Stimulated activated CD8-positive, alpha-beta memory T cell treated with anti-CD3 and anti-CD28 coated beads, Interleukin-7, amount 100 ng/mL, for 4 hours (primary cell): ENCODE measurements at places on chromosomes 11 and 22.

DNA sequence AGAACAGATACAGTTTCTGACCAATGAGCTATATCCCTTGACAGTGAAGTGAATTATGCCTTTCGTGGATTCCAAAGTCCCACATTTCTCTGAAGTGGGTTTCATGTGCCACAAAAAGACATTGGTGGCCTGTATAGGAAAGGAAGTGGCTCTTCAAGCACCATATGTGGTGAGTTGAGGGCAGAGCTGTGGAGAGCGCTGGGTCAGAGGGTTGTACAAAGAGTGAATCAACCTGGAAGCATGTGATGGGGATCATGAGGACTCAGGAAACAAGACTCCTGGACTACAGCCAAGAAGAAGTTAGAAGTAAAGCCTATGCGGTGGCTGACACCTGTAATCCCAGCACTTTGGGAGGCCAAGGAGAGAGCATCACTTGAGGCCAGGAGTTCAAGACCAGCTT lies 579 bp upstream of the SLC5A4 start:
- DNase-seq = no peak

DNA sequence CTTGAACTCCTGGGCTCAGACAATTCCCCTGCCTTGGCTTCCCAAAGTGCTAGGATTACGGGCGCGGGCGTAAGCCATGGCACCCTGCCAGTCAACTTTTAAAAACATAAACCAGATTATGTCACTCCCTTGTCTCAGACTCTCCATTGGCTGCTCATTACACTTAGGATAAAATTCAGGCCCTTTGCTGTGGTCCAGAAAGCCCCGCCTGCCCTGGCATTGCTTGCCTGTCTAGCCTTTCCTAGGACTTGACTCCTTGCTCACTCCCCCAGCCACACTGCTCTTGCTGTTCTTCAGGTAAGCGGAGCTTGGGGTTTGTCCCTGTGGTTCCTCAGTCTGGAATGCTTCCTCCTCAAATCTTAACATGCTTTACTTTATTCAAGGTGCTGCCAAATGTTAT lies 30.5 kb downstream of the DIXDC1 start:
- DNase-seq = no peak

GRCh38 chr11:12245549-12246016 lies 131.8 kb upstream of the PARVA start:
- no peak for DNase-seq

DNA sequence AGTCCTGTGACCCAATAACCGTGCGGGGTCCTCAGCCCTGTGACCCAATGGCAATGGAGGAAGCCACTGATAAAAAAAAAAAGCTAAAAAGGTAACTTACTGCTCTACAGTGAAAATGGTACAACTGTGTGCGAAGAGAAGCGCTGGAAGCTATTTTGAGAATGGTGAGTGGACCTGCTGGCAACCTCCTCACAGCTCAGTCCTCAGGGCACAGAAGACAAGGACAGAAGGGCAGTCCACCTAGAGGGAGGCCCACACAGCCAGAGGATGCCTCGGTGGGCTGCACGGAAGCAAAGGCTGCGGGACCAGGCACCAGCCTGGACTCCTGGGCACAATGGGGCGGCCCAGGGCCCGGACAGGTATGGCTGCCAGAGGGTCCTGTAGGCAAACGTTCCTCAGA lies 35.6 kb downstream of the BRD1 start:
- no peak for DNase-seq

- no peak for DNase-seq
Observed at GRCh38 chr22:44661070-44661469, 40.9 kb upstream of the PRR5 start.

DNA sequence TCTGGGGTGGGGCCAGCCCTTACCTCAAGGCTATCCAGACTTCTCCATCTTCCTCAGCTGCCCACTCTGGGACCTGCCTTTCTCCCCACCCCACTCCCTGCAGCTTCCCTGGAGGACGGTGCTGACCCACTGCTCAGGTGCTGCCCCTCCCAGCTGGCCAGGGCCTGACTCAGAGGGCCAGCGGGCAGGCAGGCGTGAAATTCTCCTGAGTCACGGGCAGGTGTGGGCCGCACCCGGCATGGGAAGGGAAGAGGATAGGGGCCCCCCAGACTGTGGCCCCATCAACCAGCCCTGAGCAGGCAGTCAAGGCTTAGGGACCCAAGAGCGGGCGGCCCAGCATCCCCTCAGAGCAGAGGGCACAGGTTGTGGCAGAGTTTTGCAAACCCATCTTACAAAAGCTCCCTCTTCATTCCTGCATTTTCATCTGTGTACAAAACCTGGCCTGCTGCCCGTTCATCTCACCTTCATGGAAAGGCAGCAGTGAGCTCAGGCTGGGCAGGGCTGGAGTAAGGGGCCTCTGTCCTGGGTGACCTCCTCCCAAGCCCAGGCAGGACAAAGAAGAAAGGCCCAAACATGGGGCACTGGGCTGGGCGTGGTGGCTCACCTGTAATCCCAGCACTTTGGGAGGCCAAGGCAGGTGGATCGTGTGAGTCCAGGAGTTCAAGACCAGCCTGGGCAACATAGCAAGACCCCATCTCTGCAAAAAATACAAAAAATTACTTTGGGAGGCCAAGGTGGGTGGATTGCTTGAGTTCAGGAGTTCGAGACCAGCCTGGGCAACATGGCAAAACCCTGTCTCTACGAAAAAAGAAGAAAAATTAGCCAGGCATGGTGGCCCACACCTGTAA lies 6.1 kb downstream of the RHOD start:
- no peak for DNase-seq

- DNase-seq = no peak
Observed at GRCh38 chr11:61518032-61518795, 9.7 kb downstream of the LRRC10B start.

DNA sequence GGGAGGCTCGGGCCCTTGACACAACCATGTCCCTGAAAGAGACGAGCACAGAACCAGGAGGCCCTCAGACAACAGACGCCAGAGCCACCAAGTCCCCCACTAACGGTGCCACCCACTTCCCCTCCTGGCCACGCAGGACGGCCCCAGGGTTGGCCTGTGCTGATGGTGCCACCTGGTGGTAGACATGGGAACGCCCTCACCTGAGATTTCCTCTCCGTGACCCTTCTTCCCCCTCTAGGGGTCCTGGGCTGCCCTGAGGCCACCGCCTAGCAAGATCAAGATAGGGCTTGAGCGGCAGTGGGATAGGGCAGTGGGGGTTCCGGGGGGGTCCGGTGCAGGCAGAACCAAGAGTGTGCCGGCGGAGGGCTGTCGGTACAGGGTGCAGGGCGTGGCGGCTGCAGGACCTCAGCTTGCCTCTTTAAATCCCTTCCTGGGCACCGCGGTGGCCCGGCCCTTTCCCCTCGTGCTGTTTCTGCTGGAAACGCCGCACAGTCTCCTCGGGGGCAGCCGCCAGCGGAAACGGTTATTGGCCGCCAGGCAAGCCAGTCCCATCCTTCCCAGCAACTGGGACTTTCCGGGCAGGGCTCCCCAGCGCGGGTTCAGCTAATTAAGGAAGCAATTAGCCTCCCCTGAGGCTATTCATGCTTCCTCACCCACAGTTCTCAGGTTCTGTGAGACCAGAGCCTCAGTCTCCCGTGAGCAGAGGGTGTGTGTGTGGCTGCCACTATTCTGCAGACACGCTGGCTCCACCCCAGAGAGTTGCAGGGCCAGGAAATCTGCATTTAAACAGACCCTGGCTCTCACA lies 5.5 kb upstream of the NFAM1 start:
- peak; percentile 64 for DNase-seq

GRCh38 chr11:113991170-113991569 lies 16.3 kb downstream of the HTR3A start:
- DNase-seq = no peak

- DNase-seq = no peak
Observed at GRCh38 chr22:46064966-46065666, 85.2 kb upstream of the PPARA start.

DNA sequence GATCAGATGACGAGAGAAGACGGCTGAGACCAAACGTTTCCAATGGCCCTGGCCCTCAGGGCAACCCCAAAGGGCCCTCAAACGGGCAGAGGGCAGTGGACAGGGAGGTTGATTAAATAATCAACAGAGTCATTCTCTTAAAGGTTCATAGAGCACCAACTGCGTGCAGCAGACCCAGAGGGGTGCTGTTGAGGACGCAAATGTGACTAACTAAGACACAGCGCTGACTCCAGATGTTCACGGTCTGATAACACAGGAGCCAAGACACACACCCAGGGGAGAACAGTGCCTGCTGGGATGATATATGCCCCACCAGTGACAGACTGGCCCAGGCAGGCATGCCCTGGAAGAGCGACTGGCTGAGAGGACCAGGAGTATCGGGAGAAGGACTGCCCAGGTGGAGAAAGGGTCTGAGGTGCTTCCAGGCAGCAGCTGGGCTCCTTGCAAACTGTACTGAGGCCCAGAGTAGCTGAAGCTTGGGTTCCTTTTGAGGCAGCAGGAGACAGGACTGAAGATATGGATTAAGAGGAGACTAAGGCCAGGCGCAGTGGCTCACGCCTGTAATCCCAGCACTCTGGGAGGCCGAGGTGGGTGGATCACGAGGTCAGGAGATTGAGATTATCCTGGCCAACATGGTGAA lies 7.7 kb downstream of the VWCE start:
- no peak for DNase-seq

DNA sequence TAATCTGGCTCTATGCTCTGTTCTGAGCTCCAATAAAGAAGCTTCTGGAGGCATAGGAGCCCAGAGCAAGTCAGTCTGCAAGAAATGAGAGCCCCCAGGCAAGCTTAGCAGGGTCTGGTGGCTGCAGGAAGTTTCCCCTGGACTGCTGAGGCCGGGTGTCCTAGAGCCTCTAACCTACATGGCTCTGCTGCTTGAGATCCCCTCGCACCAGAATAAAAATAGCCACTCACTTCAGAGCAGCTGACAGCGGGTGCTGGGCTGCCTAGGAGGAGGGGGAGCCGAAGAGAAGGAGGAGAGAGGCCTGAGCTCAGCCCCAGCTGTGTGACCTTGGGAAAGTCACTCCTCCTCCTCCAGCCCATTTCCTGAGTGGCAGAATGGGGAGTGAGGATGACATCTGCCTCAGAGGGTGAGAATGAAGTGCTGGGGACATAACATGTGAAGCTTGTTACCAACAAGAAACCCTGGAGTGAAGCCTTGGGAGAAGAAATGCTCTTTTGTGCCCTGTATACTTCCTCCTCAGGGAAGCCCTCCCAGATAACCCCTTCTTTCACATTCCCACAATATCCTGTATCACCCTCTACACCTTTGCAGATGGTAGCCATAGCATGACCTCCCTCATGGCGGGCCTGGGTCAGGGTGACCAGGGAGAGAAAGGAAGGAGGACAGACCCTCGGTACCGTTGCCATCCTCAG lies 3.6 kb upstream of the INPP5J start:
- DNase-seq = no peak
